T follicular helper cell (primary cell): ENCODE measurements at places on chromosomes 5 and 9.

DNA sequence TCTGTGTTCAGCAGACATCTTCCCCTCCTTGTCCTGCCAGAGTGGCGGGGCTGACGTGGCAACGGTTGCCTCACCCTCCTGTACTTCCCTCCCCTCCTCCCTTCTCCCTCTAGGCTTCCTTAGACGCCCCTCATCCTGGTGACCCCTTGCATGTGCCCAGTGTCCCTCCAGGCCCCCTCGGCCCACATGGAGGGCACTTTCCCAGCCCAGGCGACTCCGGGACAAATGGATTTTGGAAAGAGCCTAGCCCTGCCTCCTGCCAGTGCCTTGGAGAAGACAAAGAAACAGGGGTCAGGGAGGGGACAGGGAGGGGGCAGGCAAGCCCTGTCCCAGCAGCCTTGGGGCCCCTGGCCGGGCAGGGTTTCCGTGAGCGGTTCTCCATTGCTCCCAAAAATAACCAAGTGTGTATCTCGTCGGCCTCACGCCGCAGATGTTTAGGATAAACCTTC, 38.3 kb upstream of the NEURL1B start:
- no peak for DNase-seq

- DNase-seq: no peak
Observed at GRCh38 chr5:42875785-42876374, 64.2 kb upstream of the SELENOP start.

DNA sequence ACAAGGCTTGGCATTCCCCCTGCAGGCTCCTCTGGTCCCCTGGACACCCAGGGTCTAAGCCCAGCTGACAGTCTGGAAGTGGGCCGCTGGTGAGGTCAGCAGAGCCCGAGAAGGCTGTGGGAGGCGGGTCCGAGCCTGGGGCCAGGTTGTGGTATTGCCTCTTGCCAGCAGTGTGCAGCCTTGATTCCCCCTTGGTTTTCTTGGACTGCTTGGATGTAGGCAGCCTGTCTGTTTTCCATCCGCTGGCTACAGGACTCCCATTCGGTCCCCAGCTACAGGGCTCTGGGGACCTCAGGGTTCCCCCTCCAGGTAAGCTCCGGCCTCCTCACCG, 1.6 kb downstream of the AIF1L start:
- no peak for DNase-seq

- no peak for DNase-seq
Observed at GRCh38 chr5:102130386-102130785, 165.7 kb downstream of the SLCO4C1 start.

GRCh38 chr5:110001648-110002047, 311.9 kb downstream of the MAN2A1 start:
- DNase-seq: no peak

DNA sequence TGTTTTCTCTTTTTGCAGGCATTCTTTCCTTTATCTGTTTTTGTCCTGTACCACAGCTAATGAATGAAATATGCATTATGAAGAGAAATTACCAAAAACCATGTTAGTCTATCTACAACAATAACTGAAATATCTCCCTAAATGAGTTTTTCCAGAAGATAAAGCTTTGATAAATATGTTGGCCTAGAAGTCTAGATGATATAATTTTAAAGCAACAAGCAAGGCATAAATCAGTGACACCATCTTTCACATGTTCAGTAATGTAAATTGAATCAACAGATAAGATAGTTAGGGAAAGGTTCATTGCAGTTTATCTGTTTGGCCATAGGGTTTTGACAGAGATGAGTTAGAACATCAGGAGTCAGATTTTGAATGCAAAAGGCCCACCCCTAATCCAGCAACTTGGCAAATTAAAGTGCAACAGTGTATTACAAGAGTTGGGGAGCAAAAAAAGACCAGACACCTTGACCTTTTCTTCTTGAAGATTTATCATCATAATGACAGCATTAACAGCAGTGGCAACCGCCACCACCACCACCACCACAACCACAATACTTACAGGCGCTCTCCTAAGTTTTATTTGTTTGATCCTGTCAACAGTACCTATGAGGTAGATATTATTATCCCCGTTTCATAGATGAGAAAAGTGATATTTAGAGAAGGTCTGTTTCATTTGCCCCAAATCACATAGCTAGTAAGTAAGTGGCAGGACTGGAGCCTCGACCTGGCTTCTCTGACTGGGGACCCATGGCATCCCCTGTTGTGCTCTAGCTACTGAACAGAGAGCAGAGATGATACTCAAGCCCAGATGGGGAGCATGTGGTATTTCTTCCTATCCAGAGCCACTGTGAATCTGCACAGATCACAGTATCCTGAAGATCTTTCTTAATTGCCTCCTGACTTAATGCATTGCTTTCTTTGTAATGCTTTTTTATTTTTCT, 122.8 kb upstream of the DHFR start:
- DNase-seq: no peak

GRCh38 chr5:108481355-108481931, 99.5 kb upstream of the FBXL17 start:
- no peak for DNase-seq

- no peak for DNase-seq
Observed at GRCh38 chr9:88531920-88532698, 2.9 kb upstream of the NXNL2 start.

GRCh38 chr5:21236104-21236503, 1248.1 kb upstream of the CDH18 start:
- DNase-seq: no peak

GRCh38 chr9:136725612-136726011, 13.2 kb downstream of the DIPK1B start:
- no peak for DNase-seq

DNA sequence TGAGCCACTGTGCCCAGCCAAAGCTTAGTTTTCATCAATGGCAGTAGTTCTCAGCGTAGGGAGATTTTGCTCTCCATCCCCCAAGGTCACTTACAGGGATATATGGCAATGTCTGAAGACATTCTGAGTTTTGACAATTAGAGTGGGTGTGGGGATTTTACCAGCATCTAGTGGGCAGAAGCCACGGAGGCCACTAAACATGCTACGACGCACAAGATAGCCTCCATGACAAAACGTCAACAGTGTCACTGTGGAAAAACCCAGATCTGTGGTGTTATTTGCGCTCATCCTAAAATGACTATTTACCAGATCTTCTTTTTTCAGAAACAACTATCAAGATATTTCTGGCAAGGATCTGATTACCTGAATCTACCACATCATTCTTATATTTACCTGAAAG, 68.2 kb downstream of the CDC14B start:
- no peak for DNase-seq

DNA sequence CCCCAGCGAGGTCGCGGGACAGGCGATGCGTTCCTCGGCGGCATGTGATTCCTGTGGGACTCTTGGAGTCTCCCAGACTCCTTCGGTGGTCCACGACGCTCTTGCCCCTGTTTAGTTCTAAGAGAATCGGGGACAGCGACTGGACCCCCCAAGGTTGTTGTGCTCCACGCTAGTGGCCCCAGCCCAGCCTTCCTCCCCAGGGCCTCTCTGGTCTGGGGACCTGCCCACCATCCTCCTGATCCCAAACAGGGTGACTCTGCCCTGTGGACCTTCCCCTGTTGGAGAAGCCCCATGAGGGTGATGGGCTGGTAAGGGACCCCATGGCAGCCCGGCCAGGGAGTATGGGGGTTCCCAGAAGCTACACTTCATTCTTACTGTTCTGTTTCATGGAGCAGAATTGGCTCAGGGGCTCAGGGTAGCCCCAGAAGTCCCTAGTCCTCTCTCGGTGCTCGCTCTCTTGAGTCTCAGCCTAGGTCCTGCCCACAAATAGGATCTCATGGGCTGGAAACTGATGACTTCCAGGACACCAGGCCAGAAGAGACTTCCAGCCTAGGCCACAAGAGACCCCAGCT, 880 bp downstream of the CARD19 start:
- no peak for DNase-seq

DNA sequence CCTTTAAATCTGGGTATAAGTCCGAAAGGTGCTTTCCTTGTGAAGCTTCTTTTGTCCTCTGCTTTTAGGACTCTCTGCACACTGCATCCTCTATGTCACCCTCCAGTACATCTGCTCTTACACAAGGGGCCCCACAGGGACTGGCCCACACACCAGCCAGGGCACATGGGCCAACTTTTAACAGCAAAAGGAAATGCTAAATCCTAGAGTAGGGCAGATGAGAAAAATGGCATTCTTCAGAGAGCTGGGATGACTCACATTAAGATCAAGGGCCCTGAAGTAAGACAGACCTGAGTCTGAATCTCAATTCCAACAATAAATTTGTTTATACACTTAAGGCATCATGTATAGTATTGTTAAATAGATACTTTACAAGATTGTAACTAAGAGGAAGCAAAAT, 40.3 kb upstream of the CDKN2B start:
- no peak for DNase-seq

DNA sequence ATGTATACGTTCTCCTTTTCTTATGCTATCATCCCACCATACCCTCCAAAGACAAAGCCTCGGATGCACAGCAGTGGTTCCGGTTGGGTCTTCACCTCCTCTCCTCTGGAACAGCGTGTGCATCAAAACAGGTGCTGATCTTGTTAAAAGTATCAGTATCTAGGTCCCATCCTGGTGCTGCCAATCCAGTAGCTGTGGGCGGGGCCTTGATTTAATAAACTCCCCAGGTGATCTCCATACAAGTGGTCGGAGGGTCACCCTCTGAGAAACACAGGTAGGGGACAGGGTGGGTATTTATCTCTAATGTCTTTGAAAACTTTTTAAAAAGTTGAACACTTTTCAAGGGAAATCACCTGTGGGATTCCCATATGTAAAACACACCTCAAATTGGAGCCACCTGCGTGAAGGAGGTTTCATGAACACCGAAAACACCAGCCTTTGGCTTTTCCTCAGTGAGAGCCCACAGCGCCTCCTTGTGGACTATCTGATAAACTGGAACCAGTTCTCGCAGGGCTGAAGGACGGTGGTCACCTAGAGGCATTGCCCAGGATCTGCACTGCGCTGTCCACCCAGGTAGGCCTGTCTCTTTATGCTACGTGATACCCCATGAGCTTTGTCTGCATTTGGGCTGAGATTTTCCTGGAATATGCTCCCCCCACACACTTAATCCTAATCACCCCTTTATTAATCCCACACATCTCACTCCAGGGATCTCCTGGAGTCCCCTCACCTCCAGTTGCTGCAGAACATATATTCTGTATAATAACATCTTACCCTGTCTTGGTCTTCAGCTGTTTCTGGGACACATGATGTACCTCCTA, 80.5 kb upstream of the EPB41L4B start:
- no peak for DNase-seq

GRCh38 chr9:21810388-21810787, 8.0 kb downstream of the MTAP start:
- no peak for DNase-seq

DNA sequence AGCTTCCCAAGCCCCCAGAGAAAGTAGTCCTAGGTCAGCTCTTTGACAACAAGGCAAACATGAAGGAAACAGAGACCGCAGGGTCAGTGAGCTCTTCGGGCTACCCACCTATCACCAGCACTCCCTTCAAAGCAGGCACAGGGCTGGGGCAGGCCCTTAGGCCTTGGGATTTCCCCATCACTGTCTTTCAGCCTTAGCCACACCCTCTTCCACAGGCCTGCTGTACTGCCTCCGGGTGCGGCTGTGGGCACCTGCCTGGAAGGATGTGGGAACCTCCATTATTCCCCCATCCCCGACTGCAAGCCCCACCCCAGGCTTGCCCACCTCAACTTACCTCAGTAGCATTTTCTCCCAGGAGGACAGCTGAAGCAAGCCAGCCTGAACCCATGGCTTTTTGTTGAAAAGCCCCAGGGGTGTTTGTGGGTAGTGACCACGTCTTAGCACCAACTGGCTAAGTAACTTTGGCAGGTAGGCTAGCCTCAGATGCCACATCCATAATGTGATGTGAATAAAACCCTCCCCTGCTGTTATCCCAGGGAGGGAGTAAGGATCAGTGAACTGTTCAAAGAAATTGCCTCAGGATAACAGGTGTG, 100.2 kb downstream of the PIK3R1 start:
- no peak for DNase-seq

DNA sequence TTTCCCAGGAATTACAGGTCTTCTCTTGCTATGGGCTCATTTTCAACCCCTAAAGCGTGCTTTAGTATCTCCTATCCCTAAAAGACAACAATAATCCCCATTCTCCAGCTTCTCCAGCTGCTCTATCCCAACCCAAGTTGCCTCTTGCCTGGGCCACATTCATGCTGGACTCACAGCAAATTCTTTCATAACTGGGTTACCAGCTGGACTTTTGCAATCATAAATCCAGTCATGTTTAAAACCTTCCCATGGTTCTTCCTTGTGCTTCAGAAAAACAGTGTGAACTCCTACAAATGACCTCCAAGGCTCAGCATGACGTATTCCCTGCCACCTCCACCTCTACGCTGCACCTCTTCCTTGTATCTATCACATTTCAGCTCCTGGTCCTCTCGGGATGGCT, 346.9 kb downstream of the GADD45G start:
- no peak for DNase-seq

GRCh38 chr9:136054798-136055714, 40.0 kb downstream of the NACC2 start:
- DNase-seq: no peak

DNA sequence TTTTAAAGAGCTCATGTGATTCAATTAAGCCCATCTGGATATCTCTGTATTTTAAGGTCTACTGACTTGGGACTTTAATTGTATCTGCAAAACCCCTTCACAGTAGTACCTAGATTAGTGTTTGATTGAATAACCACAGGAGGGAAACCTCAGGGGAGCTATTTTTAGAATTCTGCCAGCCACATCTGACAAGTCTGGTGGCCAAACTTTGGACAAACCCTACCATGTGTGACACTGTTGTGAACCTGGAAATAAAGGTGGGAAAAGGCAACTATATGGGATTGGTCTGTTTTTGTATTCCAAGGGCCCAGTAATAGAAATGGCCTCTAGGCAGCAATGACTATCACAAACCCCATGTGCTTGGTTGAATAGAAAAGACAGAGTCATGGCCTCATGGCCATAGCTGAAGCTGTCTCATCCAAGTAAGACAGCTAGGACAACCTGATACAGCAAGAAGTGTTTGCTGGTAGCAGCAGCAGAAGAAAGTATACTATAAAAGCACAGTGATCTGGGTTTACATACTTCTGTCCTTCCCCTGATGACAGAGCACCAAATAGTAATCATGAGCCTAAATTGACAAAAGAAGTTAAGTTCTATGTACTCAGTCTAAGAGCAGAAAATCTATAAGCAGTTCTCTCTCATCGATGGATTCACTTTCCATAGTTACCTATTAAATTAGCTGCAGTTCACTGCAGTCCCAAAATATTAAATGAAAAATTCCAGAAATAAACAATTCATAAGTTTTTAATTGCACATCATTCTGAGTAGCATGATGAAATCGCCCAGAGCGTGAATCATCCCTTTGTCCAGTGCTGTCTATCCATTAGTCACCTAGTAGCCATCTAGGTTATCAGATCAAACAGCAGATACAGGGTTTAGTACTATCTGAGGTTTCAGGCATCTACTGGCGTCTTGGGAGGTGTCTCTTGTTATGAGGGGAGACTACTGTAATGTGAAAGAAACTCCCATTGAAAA, 189.8 kb downstream of the ARHGAP26 start:
- no peak for DNase-seq

- DNase-seq: no peak
Observed at GRCh38 chr5:34709861-34710673, 53.9 kb downstream of the RAI14 start.

- DNase-seq: no peak
Observed at GRCh38 chr5:17891881-17892280, 257.6 kb downstream of the TAF11L14 start.
